ENCODE measurements at places on chromosomes 5 and 9.

GRCh38 chr9:1273859-1274258 lies 223.7 kb downstream of the DMRT2 start:
- no peak for DNase-seq

GRCh38 chr5:123681061-123681460 lies 169.1 kb downstream of the CSNK1G3 start:
- no peak for DNase-seq

DNA sequence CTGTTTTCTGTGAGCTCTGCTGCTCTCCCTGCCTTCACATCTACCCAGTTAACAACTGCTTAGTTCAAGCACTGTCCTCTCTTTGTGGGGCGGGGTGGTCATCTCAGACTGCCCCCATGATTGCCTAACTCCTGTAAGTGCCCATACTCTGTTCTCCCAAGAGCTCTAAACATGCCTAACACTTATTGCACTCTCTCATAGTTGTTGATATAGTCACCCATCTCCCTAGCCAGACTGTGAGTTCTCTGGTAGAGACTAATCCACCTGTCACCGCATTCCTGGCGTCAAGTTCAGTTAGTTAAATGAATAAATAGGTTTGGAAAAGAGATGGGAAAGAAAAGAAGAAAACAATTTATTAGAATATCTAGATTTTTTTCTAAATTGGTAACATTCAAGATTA lies 18.3 kb upstream of the MUSK start:
- DNase-seq, result no peak

- no peak for DNase-seq
Measured at GRCh38 chr9:100211476-100211875, 112.4 kb downstream of the INVS start.

GRCh38 chr9:8074713-8075286 lies 275.2 kb upstream of the DMAC1 start:
- DNase-seq, result no peak

DNA sequence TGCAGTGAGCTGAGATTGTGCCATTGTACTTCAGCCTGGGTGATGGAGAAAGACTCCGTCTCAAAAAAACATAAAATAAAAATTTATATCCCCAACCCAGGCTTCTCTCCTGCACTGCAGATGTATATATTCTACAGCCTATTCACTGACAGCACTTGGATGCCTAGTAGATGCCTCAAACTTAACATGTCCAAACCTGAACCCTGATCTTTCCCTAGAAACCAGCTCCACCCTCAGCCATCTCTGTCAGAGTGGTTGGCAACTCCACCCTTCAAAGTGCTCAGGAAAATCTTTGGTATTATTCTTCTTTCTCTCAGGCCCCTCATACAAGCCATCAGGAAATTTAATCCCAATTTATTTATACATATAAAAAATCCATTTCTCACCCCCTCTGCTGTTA lies 36.9 kb upstream of the TXN start:
- DNase-seq, result no peak

GRCh38 chr5:1239505-1240251 lies 14.5 kb downstream of the SLC6A18 start:
- no peak for DNase-seq

- DNase-seq, result peak; percentile 55
Measured at GRCh38 chr5:79990598-79991507, at the start of gene MTX3. Gene MTX3 (minus strand): TSS chr5:79991262. CDS start chr5:79991238, 24 bp downstream.

DNA sequence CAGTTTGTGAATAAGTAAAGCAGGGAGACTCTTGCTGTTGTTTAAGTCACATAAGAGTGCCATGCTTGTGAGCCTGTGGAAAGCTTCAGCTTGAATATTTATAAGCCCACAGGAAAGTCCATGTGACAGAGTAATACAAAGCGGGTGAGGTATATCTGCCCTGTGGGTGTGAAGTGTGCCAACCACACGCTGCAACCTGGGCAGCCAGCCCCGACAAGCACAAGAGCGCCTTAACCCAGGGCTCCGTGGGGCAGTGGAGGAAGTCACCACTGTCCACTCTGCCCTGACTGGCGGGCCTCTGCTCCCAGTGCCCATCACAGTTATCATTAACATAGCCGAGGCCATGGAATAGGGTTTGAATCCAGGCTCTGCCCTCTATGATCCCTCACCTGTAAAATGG lies 132.2 kb downstream of the SCAMP1 start:
- no peak for DNase-seq

GRCh38 chr5:148202531-148203203 lies at the start of gene SPINK6:
Gene SPINK6 (plus strand): TSS chr5:148203042. CDS start chr5:148203097, 55 bp downstream.
- no peak for DNase-seq

GRCh38 chr5:98772415-98773213 lies 849 bp upstream of the RGMB start:
- no peak for DNase-seq

GRCh38 chr9:2281803-2282185 lies 266.6 kb downstream of the SMARCA2 start:
- no peak for DNase-seq

GRCh38 chr9:117487555-117488175 lies 72.8 kb upstream of the ASTN2 start:
- no peak for DNase-seq

DNA sequence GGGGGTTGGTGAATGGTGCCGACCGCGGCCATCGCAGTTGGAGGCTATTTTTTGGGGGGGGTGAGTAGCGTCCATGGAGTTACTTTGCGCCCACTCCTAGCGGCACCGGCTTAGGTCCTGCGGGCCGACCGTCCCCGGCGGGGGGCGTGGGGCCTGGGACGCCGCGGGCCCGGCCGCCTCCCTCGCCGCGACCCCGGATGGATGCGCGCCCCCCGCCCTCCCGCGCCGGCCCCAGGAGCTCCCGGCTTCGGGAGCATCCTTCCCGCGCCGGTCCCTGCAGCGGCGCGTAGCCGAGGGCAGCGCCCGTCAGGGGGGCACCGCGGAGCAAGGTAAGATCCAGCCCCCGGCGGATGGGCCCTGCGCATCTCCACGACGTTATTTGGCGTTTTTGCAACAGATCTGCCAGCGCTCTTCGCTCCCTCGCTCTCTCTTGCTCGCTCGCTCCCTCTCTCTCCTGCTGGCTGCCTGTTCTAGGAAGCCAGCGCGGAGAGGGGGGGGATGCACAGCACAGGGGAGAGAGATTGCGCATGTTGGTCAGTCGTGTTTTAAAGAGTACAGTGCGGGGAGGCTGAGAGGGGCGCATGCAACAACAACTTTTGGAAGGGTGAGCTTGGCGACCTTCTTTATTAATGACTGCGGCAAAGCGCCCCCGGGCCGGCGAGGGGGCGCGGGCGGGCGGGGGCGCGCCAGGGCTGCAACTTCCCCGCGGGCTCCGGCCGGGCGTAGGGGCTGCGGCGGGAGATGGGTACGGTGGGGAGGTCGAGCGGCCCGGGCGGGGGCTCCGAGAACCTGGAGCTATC lies 413 bp downstream of the JADE2 start:
- peak; percentile 23 for DNase-seq

DNA sequence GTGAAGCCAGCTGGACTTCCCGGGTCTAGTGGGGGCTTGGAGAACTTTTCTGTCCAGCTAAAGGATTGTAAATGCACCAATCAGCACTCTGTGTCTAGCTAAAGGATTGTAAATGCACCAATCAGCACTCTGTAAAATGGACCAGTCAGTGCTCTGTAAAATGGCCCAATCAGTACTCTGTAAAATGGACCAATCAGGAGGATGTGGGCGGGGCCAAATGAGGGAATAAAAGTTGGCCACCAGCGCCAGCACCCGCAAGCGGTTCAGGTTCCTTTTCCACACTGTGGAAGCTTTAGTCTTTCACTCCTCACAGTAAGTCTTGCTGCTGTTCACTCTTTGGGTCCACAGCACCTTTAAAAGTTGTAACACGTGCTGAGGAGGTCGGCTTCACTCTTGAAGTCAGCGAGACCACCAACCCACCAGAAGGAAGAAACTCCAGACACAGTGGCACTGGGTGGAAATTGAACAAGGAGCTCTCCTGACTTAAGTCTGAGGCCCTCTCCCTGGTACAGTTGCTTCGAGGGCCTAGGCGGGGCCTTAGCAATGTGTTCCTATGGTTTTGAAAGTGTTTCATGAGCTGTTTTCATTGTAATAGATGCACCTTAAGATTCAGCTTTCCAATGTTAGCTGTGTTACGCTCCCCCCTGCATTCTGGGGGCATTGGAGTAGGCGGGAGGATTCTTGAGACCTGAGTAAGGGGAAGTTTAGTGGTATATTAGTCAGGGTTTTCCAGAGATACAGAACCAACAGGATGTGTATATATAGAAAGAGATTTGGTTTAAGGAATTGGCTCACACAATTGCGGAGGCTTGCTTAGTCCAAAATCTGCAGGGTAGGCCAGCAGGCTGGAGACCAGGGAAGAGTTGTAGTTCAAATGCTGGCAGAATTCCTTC lies 21.5 kb upstream of the MYO10 start:
- DNase-seq, result no peak

DNA sequence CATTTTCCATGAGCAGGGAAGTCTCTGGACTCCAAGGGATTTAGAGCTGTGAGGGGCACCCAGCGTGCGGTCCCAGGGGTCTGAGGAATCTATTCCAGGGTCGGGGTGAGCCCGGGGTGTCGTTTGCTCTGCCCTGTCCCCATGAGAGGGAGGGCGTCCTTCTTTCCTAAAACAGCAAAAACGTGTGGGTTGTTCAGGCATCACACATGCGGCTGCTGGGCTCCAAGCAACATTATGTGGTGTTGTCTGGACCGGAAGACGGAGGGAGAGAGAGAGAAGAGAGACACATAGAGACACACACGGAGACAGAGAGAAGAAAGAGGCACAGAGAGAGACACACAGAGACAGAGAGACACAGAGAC lies 42.7 kb upstream of the COL5A1 start:
- DNase-seq, result no peak

GRCh38 chr5:90855296-90856010 lies 296.9 kb downstream of the ADGRV1 start:
- DNase-seq, result no peak
